ENCODE measurements at places on chromosomes 11 and 22.
A peak's percentile ranks its signal among the peaks of the same experiment; 100 is the strongest.

- DNase-seq = no peak
These were observed 200.2 kb upstream of the MTMR2 start for GRCh38 chr11:96124155-96124554.

DNA sequence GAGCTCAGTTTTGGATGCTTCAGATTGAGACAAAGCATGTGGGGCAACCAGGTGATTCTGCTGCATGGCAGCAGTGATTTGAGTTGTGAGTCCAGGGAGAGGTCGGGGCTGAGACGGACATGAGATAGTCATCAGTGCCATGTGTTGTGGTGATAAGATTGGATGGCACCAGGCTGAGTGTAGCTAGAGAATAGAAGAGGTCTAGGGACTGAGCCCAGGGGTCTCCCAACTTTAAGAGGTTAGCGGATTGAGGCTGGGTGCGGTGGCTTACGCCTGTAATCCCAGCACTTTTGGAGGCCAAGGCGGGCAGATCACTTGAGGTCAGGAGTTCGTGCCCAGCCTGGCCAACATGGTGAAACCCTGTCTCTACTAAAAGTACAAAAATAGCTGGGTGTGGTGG is 6.3 kb upstream of the CTSD start:
- DNase-seq = no peak

DNA sequence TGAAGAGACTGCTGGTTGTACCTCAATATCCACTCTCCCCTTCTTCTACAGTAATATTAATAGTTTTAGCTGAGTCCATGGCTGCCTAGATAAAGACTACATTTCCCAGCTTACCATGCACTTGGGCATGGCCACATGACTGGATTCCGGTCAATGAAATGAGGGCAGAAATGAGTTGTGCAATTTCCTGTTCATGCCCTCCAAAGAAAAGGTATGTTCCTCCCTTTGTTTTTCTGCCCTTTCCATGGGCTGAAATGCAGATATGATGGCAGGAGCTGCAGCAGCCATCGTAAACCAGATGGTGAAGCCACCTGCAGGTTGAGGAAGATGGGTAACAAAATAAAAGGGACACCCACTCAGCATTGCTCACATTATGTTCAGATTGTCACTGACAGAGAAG is 15.3 kb upstream of the ELFN2 start:
- DNase-seq = peak; percentile 49

- no peak for DNase-seq
These were observed 997 bp downstream of the UBE2L3 start for GRCh38 chr22:21568347-21569075.

DNA sequence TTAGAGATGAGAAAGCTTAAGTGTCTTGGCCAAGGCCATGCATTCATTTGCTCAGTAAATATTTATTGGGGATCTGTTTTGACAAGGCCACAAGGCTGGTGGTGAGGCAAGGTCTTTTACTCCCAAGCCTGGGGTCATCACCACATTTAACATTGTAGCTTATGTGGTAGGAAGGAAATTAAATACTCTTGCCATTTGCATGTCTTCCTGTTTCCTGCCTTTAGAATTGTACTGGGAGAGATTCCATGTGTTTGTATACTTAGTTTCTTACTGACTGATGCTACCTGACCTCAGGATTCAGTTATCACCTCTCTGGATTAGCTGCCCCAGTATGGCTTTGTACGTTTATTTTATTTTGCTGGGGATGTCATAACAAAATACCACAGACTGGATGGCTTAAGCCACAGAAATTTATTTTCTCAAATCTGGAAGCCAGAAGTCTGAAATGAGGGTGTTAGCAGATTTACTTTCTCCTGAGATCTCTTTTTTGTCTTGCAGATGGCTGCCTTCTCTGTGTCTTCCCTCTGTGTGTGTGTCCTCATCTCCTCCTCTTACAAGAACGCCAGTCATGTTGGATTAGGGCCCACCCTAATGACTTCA is 44.8 kb downstream of the SPECC1L start:
- no peak for DNase-seq

DNA sequence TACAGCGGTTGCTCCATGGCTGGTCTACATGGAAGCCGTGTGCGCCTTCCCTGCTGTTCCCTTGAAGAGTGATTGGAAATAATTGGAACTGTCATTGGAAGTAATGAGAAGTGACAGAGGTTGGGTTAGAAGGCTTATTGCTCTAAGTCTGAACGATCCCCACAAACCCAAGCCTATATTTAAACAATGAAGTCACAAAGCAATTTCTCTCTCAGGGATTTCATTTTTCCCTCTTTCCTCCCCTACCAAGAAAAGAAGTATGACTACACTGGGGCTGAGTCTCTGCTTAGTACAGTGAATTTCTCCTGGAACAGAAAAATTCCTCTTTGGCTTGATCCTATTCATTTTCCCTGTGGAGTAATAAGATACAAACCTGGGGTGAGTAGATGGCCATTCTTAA is 7.8 kb downstream of the CLMP start:
- DNase-seq = no peak

- DNase-seq = no peak
These were observed 36.5 kb upstream of the TOLLIP start for GRCh38 chr11:1345737-1346513.

GRCh38 chr22:41992496-41992895 is 6.1 kb upstream of the WBP2NL start:
- no peak for DNase-seq

- DNase-seq = peak; percentile 54
These were observed 2.9 kb upstream of the TUBGCP6 start for GRCh38 chr22:50247748-50248147.

DNA sequence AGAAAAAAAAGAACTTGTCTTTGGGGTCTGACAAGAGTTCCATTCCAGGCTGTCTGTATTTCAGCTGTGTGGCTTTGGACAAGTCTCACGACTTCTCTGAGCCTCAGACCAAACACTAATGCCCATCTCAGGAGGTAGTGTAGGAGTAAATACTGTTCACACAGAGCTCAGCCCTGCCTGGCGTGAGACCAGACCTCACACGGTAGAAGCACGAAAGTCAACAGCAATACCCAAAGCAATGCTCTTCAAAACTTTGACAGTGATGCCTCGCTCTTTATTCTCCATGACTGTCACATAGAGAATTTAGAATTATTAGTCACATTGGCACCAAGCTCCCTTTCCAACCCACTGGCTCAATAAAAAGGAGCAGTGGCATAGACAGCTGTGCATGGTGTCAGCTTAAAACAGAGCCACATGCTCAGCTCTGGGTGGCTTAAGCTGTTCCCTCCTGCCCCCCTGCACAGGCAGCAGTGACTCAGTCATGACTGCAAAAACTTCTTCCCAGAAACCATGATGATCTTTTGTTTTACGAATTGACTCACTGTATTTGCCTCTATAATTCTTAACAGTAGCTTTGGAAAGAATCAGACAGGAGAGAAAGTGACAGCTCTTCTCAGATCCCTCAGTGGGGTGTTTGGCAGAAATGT is 74.0 kb upstream of the PHF21B start:
- DNase-seq = no peak
